ENCODE measurements at places on chromosomes 12 and 14.
A peak's percentile ranks its signal among the peaks of the same experiment; 100 is the strongest.

- no peak for DNase-seq
Observed at GRCh38 chr14:54301359-54301758, 95.4 kb upstream of the CDKN3 start.

DNA sequence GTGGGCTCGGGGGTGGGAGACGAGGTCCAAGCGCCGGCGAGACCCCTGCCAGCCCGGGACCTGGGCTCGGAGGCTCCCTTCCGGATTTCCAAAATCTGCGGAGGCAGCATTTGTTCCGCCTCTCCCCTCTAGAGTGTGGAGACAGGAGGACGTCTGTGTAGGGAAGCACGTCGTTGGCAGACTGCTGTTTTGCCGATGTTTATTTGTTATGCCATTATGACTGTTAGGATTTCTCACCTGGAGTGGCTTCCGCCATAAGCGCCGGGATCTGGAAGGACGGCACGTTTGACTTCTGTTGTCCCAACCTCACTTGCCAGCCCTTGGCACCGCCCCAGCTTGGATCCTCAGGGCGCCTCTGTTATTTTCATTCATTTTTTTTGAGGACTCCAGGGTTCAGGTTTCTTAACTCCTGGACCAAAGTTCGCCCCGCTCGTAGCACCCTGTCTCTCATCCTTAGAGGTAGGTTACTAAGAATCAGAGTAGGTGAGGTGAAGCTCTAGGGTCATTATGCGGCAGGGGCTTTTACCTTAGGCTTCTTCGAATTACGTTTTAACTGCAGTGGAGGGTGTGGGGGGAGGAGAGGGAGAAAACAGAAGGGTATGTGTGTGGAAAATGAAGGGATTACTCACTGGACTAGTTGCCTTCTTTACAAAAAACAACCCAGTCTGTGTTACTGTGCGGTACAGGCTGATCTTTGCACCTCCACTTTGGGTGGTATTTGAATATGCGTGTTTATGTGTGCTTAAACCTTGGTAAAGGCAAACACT is 547 bp upstream of the PYGL start:
- peak; percentile 40 for DNase-seq

GRCh38 chr14:90091393-90091792 is 29.6 kb downstream of the KCNK13 start:
- DNase-seq, result peak; percentile 77

DNA sequence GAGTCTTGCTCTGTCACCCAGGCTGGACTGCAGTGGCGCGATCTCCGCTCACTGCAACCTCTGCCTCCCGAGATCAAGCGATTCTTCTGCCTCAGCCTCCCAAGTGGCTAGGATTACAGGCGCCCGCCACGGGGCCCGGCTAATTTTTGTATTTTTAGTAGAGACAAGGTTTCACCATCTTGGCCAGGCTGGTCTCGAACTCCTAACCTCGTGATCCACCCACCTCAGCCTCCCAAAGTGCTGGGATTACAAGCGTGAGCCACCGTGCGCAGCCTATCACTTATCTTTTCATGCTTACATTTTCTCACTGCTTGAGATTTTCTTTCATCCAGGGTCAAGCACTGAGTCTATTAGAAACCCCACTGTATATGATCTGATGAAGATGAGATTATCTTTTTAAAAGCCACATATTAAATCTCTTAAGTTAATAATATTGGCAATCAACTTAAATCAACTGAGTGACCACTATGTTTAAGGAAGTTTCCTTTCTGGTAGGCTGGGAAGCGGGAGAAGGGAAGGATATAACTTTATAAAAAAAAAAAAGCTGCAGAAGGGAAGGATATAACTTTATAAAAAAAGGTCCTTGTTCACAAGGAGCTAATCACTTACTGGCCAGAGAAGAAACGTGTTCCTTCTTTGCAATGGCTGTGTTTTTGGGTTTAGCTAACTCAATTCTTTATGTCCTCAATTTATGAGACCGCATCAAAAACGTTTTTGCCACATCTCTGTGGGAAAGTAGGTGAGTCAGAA is 1.3 kb upstream of the MDM2 start:
- no peak for DNase-seq

- DNase-seq, result peak; percentile 52
Observed at GRCh38 chr14:104967386-104968152, 10.6 kb downstream of the AHNAK2 start.

- DNase-seq, result no peak
Observed at GRCh38 chr12:50523772-50524171, 19.0 kb downstream of the DIP2B start.

GRCh38 chr14:65263177-65263788 is 149.2 kb upstream of the FUT8 start:
- DNase-seq, result no peak

- no peak for DNase-seq
Observed at GRCh38 chr14:80536456-80536855, 325.2 kb upstream of the DIO2 start.

DNA sequence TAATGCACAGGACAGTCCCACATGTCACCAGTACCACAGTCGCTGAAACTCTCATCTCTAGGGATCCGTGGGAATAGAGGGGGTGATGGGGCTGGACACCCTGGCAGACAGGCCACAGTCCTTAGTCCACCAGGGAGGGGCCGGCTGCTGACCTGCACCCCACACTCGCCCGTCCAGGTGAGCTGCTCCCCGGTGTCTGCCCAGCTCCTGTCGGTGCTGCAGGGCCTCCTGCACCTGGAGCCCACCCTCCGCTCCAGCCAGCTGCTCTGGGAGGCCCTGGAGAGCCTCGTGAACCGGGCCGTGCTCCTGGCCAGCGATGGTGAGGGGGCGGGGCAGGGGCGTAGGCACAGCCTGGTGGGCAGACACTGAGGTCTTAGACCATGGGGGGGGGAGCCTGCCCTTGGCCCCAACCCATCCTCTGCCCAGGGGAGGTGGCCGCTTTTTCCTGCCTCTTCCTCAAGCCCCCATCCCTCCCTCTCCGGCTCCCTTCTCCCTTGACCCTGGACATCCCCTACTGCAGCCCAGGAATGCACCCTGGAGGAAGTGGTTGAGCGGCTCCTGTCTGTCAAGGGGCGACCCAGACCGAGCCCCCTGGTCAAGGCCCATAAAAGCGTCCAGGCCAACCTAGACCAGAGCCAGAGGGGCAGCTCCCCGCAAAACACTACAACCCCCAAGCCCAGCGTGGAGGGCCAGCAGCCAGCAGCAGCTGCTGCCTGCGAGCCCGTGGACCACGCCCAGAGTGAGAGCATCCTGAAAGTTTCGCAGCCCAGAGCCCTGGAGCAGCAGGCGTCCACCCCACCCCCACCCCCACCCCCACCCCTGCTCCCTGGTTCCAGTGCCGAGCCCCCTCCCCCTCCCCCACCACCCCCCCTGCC is 17.1 kb upstream of the ADSS1 start:
- peak; percentile 26 for DNase-seq

Data from fibroblast of skin of back (primary cell).